ENCODE measurements at places on chromosomes 16 and 17.
A peak's percentile ranks its signal among the peaks of the same experiment; 100 is the strongest.

- DNase-seq: no peak
Measured at GRCh38 chr16:87123356-87124001, 193.7 kb downstream of the C16orf95 start.

DNA sequence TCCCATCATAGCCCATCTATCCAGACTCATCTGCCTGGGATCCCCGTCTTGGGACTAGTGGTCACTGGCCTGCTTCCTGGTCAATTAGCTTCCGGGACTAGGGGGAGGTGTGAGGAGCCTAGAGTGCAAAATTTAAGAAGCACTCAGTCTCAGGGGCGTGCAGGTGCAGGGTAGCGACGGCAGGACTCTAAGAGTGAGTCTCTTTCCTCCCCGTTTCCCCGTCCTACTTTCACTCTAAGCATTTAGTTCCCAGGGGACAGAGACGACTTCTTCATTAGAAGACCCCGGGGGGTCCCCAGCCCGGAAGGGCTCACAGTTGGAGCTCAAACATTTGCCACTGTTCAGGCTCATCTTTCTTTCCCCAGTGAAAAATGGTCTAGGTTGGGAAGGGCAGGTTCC, 677 bp upstream of the ZNHIT3 start:
- no peak for DNase-seq

DNA sequence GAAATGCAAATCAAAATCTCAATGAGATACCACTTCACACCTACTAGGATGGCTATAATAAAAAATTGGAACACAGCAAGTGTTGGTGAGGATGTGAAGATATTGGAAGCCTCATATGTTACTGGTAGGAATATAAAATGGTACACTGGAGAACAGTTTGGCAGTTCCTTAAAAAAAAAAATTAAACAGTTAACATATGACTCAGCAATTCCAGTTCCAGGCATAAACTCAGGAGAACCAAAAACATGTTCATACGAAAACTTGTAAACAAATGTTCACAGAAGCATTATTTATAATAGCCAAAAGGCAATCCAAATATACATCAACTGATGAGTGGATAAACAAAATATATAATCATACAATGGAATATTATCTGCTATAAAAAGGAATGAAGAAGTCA, 28.2 kb downstream of the ZNF652 start:
- peak; percentile 39 for DNase-seq

DNA sequence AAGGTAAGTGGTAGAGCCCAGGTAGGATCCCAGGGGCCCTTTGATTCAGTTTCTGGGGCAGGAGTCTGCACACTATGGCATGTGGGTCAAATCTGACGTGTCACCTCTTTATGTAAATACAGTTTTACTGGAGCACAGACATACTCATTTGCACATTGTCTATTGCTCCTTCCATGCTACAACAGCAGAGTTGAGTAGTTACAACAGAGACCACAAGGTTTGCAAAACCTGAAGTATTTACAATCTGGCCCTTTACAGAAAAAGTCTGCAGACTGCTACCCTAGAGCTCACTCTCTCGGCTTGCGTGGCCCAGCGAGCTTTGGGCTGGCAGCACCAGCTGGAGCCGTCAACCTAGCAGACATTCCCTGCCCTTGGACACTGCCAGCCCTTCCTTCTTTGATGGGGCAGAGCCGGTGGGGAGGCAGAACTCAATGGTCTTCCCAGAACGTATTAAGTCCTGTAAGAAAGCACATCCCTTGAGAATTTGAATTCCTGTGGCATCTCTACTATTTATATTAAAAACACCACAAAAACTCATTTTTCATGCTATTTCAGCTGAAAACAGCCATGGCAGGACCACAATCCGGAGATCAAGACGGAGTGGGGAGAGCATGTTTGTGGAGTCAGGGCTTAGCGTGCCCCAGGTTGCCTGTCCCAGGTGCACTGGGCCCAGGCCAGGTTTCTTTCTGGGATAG, 133.1 kb upstream of the NUDT7 start:
- DNase-seq: no peak

- no peak for DNase-seq
Measured at GRCh38 chr17:55760643-55761355, 9.9 kb downstream of the PCTP start.

- peak; percentile 59 for DNase-seq
Measured at GRCh38 chr16:10738231-10739077, 5.2 kb upstream of the NUBP1 start.

DNA sequence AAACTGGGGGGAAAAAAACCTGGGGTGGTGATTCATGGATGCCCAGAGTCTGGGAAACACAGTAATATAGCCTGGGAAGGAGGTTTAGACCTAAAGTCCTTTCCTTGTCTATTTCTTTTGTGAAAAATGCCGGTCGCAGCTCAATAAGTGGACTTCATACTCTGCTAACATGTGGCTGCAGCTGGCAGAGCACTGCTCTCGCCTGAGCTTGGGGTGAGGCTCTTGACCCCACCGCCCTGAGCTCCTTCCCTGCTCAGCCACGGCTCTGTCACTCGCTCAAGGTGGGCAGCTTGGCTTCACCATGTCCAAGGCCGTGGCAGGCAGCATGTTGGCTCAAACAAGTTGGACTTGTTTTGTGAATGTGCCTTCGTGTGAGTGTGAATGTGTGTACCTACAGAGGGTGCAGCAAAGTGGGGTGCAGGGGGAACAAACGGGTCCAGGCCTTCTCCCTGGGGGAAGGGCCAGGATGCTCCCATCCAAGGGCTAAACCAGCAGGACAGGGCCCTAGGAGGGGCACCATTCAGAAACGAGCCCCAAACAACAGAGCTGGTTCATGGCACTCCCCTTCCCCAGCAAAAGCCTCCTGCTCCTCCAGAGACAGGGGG, 4.9 kb downstream of the FA2H start:
- no peak for DNase-seq

DNA sequence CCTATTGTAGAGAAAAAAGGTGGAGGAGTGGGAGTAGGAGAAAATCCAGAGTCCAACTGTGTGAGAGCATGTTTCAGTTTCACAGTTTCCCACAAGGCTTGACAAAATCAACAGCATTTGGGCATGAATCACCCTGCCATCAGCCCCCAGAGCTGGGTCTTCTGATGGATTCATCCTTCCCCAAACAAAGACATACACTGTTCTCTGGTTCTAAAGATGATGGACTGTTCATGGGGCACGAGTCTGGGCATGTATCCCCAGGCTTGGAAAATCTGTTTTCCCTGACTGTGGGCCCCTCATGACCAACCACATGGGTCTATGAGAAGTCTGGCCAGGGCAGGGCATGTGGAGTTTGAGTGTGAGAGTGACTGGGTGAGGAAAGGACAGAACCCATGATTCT, 210.4 kb upstream of the IRX5 start:
- no peak for DNase-seq

GRCh38 chr16:55021595-55022475, 91.2 kb downstream of the IRX5 start:
- DNase-seq: peak; percentile 36

GRCh38 chr16:78524066-78524595, 424.7 kb downstream of the WWOX start:
- no peak for DNase-seq

DNA sequence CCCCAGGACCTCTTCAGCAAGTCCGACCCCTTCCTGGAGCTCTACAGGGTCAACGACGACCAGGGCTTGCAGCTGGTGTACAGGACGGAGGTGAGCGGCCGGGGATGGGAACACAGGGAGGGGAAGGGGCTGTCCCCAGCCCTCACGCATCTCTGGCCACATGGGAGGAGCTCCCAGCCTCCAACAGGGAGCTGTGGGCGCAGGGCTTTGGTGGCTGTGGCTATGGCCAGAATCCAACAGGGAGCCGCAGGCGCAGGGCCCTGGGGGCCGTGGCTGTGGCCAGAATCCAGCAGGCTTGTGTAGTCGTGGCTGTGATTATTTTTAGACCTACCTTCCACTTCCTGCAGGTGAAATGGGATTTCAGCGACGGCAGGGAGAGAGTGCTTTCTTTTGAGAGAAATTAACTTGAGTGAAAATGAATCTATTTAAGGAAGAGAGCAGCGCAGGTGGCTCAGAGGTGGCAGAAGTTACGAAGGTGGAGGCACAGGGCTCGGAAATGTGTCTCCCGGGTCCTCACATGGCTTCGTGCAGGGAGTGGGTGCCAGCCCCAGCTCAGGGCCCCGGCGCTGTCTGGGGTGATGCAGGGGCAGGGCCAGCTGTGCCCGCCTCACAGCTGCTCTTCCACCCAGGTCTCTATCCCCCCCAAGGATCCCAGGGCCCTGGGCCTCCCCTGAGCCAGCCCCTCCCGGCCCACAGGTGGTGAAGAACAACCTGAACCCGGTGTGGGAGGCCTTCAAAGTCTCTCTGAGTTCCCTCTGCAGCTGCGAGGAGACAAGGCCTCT, 9.4 kb downstream of the CPNE7 start:
- DNase-seq: no peak

GRCh38 chr17:49690256-49690655, 12.4 kb upstream of the SPOP start:
- no peak for DNase-seq

Data from adipocyte (in vitro differentiated cells).